H4 (cell line): ENCODE measurements at places on chromosomes 2 and 18.
A peak's percentile ranks its signal among the peaks of the same experiment; 100 is the strongest.

DNA sequence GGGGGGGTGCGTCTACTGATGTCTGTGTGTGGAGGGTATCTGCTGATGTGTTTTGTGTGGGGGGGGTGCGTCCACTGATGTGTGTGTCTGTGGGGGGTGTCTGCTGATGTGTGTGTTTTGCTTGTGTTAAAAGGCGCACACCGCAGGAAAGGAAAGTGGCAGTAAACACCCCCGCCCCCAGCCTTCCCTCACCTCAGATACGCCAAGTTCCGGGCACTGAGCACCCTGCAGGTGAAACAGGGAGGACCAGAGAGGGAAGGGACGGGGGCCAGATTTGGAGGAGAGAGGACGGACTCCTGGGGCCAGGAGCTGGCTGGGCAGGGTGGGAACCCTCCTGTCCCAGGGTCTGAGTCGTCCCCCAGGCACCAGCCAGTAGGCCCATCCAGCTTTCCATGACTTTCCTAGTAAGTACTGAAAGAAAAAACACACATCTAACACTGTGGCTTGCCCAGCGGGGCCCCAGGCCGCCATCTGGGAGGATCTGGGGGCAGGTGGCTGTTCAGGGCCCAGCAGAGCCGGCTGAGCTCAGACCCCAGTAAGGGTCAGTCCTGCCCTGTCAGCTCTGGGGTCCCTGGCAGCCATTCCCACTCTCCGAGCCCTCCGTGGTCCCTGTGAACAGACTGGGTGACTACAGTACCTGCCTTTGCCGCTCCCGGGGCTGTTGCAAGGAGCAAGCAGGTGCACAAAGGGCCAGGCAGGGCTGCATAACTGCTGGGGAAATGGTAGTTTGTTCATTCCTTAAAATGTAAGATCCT is 126.9 kb downstream of the NFATC1 start:
- DNase-seq, result no peak

GRCh38 chr2:55087936-55088335 is 37.7 kb upstream of the RTN4 start:
- no peak for DNase-seq

DNA sequence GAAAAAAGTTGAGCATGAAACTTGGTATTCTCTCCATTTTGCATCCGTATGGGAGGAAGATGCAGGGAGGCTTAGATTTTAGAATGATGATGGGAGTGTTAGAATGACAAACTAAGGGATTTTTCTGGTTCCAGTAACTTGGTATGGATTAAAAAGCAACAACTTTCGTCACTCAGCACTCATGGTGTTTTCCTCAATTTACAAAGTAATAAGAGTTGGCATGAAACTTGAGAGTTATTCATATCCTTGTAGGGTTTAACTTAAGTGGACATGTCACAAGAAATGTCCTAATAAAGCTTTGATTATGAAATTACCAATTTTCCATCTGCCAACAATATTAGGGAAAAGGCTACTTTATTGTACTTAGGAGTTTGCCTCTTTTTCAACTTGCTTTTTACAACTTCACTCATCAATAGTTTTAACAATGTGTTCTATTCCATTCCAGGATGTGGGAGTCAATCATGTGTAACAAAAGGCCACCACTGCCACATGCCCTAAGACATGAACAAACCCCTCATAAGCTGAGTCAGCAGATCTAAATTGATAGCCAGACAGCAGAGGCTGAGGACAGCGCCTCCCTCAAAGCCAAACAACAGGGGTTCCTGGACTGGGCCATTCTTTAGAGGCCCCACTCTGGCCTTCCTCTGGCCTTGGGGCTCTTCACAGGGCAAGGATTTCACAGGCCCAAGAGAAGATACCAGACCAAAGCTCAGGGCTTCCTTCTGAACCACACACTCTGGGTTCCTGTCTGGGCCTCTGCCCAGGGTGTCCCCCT is 265.8 kb downstream of the TNS1 start:
- DNase-seq, result no peak

- peak; percentile 46 for DNase-seq
Observed at GRCh38 chr2:99850084-99850710, 292.2 kb downstream of the AFF3 start.

DNA sequence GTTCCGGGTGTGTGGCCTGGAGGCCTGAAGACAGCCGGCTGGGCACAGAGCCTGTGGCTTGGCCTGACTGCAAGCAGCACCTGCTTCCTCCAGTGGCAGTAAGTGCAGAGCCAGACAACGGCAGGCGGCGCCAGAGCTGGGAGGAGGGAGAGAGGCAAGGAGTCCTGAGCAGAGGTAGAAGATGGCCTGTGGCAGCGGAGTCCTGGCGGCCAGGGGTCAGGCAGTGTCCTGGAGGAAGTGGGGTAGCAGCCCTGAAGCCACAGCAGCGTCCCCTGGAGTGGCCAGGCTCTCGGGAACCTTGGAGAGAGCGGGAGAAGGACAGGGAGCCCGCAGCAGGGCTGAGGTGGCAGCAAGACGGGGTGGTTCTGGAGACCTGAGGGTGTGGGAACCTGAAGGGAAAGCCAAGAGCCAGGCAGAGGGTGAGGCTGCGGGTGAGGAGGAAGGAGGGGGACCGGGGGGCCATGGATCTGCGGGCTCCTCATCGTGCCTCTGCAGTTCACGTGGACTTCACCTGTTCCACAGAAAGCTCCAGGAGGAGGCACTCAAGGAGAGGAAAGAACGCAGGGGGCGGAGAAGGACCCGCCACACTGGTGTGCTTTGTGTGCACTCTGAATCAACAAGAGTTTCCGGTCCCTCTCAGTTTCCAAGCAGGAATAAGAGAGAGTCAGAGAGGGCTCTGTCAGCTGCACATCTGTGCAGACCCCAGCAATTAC is 85.9 kb downstream of the USP40 start:
- DNase-seq, result peak; percentile 79

DNA sequence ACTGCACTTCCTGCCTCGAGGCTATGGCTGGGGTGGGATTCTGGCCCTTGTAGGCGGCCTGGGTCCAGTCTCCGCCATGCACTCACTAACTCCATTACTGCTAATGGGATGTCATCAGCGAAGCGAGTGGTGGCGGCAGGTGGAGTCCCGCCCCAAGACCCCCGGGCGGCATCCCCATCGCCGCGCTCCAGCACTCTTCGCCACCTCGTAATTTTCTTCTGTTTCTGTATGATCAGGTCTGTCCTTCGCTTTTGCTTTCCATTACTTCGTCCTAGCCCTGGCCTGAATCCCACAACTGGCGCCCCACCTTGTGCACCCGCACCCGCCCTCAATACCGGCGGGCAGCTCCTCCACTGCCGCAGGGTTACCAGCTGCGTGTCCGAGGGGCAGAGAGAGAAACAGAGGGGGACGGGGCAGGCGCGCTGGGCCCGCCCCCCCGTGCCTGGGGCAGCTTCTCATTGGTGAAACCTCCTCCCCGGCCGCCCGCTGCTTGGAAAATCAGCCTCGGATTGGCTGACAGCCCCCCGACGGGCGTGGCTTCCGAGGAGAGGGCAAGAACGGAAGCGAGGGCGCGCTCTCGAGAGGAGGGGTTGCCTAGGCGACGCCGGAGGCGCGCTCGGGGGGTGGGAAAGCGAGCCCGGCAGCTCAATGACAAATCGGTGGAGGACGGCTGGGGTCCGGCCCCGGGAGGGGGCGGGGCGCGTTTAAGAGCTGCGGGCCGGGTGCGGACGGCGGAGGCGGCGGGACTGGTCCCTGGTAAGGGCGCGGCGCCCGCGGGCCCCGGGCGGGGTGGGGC is at the start of gene RALB:
TSS of gene RALB (plus strand) at position 628 of the 796 bp plus-strand sequence. CDS start 25,813 bp downstream, outside the sequence.
- peak; percentile 96 for DNase-seq

- no peak for DNase-seq
Observed at GRCh38 chr2:119483395-119483753, 40.9 kb downstream of the SCTR start.

- DNase-seq, result no peak
Observed at GRCh38 chr18:79580498-79581171, 99.0 kb upstream of the CTDP1 start.

DNA sequence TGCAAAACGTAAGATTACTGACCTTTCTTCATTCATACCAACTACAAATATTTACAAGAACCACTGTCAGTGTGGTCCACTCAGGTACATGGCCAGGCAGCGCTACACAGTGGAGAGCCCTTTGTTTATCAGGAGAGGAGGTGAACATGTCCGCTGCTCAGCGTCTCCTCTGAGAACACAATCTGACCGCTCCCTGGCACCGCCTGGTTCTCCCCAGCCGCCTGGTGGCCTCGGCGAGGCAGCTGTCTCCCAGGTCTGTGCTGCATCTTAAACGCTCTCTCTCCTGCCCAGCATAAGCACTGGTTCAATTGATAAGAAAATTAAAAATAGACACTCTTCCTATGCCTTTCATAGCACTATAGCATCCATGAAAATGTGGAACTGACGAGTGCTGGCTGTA is 146.8 kb upstream of the PXDN start:
- no peak for DNase-seq

GRCh38 chr2:150625303-150625702 is 137.8 kb upstream of the RND3 start:
- no peak for DNase-seq

GRCh38 chr2:157528963-157529751 is 85.3 kb upstream of the CYTIP start:
- no peak for DNase-seq

DNA sequence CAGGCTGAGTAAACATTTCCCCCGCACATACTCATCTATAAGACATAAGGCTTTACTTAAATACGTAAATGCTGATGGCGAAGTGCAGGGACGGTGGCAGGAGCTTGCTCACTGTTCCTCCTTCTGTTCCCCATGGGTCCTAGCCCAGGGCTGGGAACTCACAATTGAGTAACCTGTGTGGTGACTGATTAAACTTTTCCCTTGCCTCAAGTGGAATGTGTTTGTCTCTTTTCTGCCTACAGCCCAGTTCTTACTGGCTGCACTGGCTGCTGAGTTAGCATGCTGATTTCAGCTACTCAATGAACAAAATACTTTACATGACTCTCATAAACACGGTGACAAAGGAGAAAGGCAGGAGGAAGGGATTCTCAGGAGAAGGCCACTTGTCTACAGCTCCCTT is 87.3 kb downstream of the MARCO start:
- no peak for DNase-seq

DNA sequence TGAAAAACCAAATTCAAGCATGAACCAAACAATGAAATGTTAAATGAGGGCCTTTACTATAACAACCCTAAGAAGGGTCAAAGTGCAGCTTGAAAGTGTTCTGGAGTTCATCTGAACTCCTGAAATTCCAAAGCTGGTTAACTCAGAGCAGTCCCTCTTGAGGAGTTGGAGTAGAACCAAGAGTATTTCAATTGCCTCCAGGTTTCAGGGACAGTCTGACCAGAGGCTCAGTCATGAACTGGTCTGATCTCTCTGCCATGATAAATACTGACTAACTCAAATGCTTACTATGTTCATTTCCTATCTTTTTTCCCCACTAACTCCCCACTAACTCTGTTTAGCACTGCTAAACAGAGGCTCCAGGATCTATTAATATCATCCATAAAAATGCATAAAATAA is 2.7 kb downstream of the STARD7 start:
- DNase-seq, result no peak

DNA sequence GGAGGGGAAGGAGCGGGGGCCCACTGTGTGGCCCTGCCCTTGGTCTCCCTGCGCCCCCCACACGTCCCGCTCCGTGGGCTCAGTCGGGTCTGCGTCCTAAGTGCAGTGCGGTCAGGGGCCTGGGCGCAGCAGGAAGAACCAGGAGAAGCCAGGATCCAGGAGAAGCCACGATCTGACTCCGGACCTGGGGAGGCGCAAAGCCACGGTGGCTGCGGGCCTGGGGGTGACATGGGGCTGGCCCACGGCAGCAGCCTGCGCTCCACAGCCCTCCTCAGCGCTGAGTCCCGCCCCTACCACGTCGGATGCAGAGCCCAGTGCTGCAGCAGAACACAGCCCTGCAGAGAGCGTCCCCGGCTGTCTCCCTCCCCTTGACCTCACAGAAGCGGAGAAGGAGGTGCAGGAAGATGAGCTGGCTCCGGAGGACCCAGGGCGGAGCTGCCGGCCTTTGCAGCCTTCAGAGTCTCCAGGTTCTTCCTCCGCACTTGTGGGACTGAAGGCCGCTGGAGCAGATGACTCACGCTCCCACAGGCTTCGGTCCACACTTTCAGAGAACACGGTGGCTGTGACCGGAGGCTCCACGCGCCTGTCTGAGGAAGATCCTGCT is 589.2 kb upstream of the SALL3 start:
- DNase-seq, result no peak

DNA sequence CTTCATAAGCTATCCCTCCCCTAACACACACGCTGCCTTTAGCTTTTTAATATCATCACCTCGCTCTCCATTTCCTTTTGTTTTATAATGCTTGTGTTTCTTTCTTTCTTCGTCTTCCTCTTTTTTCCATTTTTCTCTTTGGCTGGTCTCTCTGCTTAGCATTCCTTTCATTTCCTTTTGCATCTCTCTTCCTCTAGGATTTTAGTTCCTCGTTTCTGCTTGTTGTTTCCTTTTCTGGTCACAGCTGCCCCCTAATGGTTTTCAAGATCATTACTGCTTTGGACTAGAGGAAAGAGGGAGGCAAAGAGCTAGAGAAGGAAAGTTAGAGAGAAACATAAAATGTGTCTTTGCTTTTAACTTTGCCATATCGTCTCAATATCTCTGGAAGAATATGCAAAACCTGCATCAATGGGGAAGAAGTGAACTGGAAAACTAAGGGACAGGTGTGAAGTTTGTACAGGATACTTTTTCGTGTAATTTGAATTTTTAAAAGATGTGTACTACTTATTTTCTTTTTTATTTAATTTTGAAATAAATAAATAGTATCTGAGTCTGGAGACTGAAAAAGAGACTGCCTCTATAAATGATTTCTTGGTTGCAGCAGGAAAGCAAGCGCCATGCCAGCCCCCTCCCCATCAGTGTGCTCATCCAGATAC is 6.3 kb upstream of the NRP2 start:
- DNase-seq, result peak; percentile 74

DNA sequence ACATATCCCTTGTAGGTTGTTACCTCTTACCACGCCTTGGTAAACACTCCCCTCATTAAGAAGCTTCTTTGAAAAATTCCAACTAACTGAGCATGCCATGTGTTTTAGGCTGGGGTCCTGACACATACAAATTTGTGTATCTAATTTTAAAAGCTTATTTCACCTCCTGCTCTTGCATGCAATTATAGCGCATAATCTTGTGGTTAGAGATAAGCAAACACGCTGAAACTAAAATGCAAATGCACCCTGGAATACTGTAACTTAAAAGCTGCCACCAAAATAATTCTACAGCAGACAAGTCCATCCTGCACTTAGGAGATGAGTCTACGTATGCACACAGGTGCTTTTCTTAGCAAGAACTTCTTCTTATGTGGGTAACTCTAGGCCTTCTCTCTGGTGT is 990.2 kb downstream of the TSN start:
- no peak for DNase-seq

DNA sequence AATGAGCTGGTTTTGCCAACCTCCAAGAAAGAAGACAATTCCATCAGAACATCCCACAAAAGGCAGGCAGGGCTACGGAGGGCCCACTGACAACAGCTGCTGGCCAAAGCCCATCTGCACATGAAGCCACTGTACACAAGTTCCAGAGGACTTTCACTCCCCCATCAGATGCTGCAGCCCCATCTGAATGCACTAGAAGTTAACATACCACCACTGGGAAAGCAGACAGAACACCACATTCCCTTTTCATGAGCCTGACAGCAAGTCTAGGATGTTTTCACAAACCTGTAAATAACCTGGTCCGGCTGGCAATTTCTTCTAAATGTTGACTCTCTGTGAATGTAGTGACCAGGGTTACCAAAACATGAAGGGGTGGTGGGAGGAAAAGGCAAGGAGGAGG is 41.5 kb downstream of the CCBE1 start:
- no peak for DNase-seq

GRCh38 chr2:47558116-47558767 is 155.3 kb downstream of the MSH2 start:
- DNase-seq, result no peak

GRCh38 chr2:127614246-127614645 is 31.7 kb upstream of the GPR17 start:
- DNase-seq, result no peak
